IMR-90 (cell line): ENCODE measurements at places on chromosomes 1 and 21. TPM values are rescaled to one million over a fixed set of nuclear protein-coding genes. Genes with fewer than 3 reads are reported as not detected.

- peak; percentile 19 for DNase-seq
Observed at GRCh38 chr1:84756455-84757082, 66.3 kb upstream of the SSX2IP start.

DNA sequence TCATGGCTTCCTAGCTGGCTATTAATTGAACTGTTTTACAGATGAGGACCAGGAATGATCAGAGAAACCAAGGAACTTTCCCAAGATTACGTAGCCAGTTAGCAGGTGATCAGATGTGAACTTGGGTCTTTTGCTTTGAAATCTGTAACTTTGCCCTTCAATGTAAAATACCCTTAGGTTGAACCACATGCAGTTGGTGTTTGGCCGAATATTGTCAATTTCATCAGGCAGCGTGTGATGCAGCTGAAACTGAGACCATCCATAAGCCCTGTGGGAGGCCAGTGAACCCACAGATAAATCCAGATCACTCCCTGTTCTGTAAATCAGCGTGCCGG lies 150.8 kb downstream of the ETS2 start:
- DNase-seq: no peak

DNA sequence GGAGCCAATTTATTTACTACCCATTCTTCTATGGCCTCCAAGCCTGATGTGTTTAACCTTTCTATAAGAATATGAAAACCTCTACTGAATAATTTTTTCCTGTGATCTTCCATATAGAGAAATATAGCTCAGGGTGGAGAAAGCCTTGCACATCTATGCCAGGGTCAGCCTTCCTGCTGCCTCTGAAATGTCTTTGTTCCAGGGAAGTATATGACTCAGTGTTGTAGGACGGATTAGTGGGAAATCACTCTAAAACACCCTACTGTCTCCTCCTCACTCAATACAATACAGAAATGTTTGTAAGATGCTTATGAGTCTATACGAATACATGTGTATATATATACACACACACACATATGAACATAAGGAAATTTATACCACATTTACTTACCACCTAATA lies 1044.9 kb downstream of the BRINP3 start:
- peak; percentile 1 for DNase-seq

DNA sequence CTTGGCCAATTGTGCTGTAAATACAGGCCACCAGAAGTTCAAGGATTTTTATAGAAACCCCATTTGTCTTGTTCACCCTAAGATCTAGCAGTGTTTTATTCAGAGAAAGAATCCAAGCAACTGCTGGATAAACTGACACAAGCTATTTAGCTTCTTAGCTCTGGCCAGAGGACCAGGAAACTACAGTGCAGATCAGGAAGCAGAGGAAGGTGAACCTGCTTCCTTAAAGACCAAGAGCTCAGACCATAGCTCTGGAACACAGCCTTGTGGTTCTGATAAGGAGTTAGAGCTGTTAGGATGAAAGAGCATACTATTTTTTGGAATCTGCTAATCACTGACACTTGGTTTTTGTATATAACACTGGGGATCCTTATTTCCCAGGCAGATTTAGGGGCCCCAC lies 5.2 kb upstream of the CCDC17 start:
- DNase-seq: no peak

DNA sequence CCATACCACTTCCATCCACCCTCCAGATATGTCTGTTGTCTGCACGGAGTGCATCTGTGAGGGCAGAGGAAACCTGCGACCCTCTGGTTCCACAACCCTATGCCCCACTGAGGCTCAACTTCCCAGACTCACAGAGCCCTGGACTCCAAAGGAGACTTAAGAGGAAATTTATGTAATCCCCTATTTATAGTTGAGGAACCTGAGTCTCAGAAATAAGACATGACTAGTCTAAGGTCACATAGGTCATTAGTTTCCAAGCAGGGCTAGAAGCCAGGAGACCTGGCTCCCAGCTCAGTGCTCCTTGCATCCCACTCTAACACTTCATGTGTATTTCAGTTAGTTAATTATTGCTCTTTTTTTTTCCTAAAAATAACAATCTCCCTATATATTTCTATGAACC lies 15.7 kb upstream of the LEMD1 start:
- no peak for DNase-seq

DNA sequence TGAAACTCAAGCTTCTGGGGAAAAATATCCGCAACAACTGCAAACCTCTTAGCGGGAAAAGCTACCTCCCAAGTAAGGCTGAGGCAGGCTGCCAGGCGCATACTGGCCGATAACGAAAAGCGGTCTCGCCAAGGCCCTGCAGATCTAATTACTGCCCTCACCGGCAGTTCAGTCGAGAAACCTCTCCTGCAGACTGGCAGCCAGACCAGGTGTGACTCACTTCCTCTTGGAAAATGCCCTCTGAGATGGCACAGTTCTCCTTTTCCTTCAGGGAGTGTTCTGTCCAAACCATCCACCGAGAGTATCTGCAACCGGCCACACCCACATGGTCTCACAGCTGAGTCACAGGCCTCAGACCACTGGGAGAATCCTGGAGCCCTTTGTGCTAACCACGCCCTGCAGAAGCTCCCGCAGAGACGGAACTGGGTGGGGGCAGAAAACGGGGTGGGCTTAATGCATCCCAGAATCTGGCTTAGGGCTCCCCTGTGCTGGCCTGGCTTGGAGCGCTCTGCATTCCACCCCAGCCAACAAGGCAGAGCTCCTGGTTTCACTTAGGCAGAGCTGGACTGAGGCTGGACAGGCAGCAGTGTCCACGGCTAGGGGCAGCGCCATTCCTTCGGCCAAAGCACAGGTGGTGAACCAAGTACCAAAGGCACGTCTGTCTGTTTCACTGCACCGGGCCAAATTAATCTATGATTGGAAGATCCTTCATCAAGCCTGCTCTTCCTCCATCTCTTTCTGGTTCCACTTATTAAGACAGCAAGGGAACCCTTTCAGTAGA lies 1.2 kb downstream of the S100A10 start:
- peak; percentile 87 for DNase-seq

GRCh38 chr21:39094847-39095579 lies 88.2 kb downstream of the PSMG1 start:
- peak; percentile 93 for DNase-seq

CXADR gene
- total RNA-seq: 0.83 and 1.1 TPM in 2 replicates

GPR25 gene
- not detected in 2 replicates for total RNA-seq

RAB7B gene
- 9.1 and 10.6 TPM in 2 replicates for total RNA-seq

TNFAIP8L2 gene
- not detected in 2 replicates for total RNA-seq

NBPF6 gene
- total RNA-seq: not detected in 2 replicates

MTMR11 gene
- total RNA-seq: 1.7 and 2.0 TPM in 2 replicates
